ENCODE measurements at places on chromosomes 5 and 9.

- DNase-seq: no peak
Observed at GRCh38 chr9:133654736-133655657, 18.8 kb downstream of the DBH start.

GRCh38 chr9:84711936-84712335 lies 42.4 kb downstream of the NTRK2 start:
- no peak for DNase-seq

DNA sequence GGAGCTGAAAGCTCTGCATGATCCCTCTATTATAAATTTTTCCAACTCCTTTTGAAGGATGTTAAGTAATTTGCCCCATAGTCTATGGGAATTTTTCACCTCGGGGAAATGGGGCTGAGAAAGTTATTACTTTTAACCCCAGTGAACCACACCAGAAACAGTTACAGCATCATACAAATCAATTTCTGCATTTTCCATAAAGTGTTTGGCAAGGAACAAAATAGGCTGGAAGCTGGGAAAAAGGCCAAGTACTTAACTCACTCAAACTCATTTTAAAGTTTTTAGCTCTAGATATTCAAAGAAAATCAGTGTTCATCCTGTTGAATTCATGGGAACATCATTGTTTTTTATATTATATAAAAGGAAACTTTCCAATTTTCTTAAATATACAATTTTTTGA lies 160.9 kb downstream of the SH3GL2 start:
- no peak for DNase-seq

GRCh38 chr5:134603059-134603458 lies 29.6 kb downstream of the SAR1B start:
- no peak for DNase-seq

DNA sequence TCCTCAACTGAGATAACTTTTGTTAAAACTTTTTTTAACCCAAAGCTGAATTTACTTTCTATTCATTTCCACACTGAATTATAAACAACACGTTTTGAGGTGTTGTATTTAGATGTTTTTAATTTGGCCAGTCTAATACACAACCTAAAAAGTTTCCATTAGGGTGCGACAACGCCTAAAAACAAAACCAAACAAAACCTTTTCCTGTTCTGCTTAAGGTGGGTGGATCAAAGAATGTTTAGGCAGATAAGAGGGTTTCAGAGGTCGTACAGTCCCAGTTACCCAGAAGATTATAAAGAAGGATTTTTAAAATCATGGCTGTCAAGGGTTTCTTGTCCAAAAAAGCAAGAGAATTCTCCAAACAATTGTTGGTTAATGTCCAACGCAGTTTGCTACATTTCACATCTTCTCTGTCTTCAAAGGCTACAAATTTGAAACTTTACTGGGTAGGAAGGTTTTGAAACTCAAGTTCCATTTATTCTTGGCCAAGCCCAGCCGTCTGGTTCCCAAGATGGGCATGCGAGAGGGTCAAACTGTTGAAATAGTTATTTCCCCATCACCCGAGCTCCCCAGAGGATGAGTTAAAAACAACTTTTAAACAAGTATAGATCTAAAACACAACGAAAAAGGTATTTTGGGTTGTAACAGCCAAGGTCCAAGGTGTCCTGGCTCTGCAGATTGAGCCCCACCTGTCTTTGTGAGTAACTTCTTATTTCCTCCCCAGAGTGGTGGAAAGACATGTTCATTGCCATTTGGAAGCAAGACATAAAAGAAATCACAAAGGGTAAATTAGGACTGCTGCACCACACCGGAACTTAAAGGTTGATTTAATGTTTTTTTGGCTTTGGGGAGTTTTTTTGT lies 122.8 kb upstream of the MAP3K1 start:
- DNase-seq: no peak

DNA sequence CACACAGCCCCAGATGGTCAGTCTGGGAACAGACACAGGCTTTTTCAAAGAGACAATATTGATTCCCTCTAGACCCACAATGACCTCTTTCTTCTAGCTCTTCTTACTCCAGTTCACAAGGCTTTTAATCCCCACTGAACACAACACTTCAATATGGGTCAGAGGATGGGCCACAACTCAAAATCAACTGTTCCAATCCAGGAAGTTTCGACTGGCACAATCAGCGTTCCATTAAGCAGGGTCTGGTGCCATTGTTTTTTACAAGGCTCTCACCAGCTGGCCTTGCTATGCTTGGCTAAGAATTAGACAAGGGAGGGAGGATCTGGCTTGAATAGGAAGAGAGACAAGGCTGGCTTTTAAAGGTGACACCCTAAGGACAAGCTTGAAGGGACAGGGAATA lies 199.4 kb upstream of the SLC24A2 start:
- DNase-seq: no peak

DNA sequence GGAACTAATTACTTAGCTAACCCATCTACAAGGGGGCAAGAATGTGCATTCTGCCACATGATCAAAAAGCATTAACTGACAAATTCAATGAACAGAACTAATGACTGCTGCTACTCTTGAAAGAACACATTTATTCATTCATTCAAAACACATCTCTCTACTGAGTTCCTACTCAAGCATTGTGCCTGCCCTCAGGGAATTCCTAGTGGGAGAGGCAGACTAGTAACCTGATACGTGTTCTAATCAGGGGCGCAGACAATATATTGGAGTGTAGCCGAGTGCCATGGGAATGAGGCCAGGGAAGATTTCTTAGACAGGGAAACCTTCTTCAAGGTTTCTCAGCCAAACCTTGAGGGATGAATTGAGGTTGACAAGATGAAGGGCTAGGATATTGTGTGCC lies 56.7 kb upstream of the PAPPA start:
- DNase-seq: no peak

DNA sequence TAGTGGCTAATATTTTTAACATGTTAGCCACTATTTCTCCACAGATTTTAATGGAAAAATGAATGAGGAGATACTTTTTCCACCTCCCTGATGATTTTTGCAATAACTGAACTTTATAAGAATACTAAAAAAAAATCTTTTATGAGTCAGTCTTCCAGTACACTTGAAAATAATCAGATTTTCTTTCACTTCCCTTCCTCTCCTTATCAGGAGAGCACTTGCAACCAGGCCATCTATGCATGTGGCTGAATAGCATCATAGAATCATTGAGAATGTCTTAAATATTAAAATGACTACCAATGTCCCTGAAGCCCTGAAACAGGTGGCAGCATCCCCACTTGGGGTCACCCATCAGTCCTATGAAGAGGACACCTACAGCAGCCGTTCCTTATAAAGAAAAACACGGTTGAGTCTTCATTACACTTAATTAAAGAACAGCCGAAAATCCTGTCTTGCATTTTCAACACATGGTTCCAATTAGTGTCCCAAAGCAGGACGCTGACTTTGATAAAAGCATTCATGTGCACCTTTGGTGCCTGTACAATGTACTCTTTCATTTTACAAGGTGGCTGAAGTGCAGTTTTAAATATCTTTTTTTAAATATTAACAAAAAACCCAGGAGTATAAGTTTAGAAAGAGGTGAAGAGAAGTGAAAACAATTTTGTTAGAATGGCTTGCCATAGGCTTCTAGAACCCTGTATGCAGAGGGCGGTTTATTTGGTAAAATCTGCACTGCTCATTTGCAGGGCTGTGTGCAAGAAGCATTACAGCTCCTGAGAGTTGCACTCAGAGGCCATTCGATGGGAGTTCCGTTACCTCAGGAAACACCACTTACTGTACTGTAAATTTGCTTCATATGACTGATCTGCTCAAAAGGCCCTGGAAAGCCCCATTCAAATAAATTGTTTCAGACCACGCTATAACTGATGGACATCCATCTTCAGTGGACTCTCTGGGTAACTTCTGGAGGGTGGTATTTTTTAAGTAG lies 106.9 kb upstream of the VCAN start:
- DNase-seq: no peak

GRCh38 chr9:77807846-77808750 lies 160.0 kb upstream of the GNA14 start:
- no peak for DNase-seq

GRCh38 chr9:36169708-36170107 lies 520 bp downstream of the CCIN start:
- no peak for DNase-seq

DNA sequence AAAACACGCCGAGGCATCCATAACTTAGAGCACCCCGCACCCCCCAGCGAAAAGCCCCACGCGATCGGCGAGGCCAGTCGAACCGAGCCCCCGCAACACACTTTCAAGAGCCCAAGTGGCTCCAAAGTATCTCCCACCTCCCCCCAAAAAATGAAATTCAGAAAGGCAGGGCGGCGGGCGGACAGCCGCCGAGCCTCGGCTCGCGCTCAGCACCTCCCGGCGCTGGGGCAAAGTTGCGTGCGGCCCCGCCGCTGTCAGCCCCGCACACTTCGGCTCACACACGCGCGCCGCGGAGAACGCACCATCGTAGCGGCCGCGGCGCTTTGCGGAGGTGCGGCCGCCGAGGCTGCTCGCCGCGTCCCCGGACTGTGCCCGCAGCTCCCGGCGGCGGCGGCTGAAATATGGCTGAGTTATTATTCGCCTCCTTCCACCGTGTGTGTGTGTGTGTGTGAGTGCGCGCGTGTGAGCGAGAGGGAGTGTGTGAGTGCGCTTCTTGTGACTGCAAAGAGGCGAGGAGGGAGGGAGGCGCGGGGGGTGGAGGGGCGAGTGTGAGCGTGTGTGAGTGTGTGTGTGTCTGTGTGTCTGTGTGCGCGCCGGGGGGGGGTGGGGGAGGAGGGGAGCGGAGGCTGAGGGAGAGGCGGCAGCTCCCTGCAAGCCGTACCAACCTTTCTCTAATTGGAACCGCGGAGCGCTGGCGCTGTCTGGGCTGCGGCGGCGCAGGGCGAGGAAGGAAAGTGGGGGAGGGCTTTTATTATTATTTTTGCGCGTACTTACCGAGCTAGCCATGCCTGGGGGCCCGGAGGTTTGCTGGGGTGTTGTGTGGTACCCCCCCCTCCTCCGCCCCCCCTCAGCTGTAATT lies 599 bp downstream of the MLLT3 start:
- no peak for DNase-seq

- DNase-seq: no peak
Observed at GRCh38 chr5:4703931-4704458, 436.1 kb upstream of the ADAMTS16 start.

- DNase-seq: no peak
Observed at GRCh38 chr5:75050415-75050814, 1.9 kb downstream of the GCNT4 start.

- DNase-seq: no peak
Observed at GRCh38 chr5:73917891-73918290, 291.9 kb downstream of the ARHGEF28 start.

- no peak for DNase-seq
Observed at GRCh38 chr9:108673386-108673785, 182.4 kb downstream of the ACTL7B start.

- no peak for DNase-seq
Observed at GRCh38 chr9:107174441-107174840, 108.6 kb upstream of the RAD23B start.

DNA sequence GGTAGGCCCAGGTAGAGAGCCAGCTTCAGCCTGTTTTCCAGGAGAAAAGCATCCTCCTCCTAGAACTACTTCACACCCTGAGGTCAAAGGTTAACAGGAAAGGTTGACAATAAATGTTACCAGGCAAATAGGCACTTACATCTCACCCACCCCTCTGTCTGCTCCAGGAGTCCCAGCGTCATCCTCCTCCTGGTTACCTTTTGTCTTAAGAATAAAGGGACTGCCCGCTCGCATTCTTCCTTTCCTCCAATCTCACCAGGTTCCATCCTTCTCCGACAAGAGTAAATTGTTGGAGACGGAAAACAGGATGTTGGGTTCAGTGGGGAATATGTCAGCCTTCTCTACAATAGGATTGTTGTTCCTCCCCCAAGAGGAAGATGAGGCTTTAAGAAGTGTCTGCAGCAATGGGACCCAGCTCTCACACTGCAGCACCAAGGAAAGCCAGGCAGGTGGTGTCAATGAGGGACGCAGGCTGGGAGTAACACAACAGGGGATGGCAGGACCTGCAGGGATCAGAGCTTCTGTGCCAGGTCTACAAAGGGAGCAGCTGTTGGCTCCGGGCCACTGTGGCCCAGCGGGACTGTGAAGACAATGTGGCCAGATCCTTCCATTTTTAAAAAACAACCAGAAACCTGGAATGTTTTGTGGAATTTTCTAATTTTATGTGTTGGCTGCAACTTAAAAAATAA lies 29.0 kb downstream of the FAT2 start:
- no peak for DNase-seq

DNA sequence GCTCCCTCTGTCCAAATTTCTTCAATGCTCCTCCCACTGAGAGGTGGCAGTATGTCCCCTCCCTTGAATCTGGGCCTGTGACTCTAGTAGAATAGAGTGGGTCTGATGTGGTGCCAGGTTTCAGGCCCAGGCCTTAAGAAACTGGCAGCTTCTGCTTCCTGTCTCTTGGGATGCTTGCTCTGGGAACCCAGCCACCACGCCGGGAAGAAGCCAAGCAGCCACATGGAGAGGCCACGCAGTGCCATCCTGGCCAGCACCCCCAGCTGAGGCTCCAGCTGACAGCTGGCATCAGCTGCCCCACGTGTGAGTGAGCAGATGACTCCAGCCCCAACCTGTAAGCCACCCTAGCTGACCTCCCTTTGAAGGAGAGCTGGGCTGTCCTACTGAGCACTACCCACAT lies 7.3 kb upstream of the TSPAN17 start:
- no peak for DNase-seq

DNA sequence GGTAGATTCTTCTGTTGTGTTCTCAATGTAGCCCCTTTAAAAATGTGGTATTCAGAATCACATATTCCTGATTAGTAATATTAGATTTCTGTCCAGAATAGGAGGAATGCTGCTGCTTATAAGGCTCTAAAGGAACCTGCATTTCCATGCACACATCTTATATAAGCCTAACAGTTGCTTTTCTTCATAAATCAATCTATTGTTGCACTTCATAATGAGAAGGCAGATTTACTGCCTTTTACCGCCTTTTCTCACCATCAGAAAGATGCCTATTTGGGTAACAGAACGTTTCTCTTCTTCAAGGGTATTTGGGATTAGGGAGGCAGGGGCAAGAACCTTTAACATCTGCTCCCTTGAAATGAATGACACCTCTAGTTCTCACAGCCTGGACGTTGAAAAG lies 243.4 kb downstream of the MLLT3 start:
- no peak for DNase-seq

DNA sequence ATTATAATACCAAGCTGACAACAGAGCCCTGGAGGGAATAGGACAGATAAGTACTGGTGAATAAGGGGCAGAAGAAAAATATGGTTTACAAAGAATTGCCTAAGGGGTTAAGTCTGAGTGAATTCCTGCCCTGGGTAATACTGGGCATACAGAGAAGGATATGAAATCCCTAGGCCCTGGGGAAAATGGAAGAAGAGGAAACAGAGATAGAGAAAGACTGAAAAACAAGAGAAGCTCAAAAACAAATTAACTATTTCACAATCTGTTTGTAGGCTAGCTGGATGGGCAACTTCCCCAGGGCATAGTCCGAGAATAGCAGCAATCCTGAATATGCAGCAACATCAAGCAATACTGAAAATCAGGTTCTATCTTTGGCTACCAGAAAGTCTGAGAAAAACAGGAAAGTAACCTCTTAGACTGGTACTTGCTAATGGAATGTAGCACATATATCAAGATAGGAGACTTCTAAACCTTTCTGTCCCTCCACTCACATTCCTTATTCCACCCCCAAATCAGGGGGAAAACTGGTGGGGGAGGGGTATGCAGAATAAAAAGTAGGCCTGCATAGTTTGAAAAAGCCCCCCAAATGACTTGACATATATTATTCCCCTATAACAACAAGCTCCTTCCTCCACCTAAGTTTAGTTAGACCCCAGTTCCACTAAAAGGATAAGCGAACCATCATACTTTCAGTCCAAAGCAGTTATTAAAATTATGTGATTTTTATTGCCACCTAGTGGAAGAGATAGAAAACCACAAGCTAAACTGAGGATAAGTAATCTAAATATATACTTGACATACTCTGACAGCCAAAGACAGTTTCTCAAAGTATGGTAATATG lies 20.6 kb downstream of the SLC38A9 start:
- no peak for DNase-seq

All from GM18507 (cell line).